ENCODE measurements at places on chromosomes 11 and 22. TPM values are rescaled to one million over a fixed set of nuclear protein-coding genes. Genes with fewer than 3 reads are reported as not detected.

- peak; percentile 32 for DNase-seq
- H3K27ac ChIP-seq: peak overlapping the region; percentile 41
- no peaks in the 10 kb centered on the region for H3K27me3 ChIP-seq
Observed at GRCh38 chr11:128399251-128400121, 187.9 kb downstream of the ETS1 start.

DNA sequence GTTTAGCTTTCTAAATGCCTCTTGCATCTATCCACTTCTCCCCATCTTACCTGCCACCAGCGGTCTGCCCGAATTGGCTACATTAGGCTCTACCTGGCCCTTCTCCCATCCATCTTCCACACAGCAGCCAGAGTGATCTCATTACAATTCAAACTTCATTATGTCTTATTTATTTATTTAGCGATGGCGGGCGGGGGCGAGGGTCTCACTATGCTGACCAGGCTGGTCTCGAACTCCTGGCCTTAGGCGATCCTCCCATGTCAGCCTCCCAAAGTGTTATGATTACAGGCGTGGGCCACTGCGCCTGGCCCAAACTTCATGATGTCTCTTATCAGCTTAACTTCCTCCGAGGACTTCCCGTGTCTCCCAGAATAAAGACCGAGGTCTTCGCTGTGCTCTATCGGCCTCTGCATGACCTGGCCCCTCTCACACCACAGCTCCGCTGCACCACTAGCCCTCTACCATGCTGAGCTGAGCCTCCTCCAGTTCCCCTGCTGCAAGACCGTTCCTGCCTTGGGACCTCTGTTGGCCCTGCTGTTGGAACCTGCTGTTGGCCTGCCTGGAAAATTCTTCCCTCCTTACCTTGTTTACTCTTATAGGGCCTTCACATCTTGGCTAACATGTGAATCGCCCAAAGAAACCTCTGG lies 870 bp upstream of the CTTN start:
- DNase-seq: peak; percentile 38
- no peaks in the 10 kb centered on the region for H3K36me3 ChIP-seq
- peaks cover 23% of the 10 kb centered on the region for H3K4me1 ChIP-seq
- no peaks in the 10 kb centered on the region for H3K27me3 ChIP-seq

DNA sequence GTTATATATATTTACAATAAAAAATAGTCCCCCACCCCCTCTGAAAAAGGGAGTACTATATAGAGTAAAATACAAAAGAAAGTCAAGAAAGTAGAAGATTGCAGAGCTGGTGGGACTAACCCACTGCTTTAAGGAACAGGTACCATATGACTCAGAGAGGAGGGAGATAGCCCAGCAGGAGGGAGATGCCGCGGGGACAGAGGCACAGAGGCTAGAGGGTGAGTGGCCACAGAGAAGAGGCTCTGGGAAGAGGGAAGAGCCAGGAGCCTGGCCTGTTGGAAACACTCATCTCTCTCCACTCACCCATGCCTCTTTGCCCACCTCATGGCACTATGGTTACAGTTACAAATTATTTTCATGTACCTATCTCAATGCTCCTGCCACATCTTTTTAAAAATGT lies 53.6 kb upstream of the LYVE1 start:
- H3K27me3 ChIP-seq: no peaks in the 10 kb centered on the region
- H3K4me3 ChIP-seq: no peak overlapping the region
- no peaks in the 10 kb centered on the region for H3K4me1 ChIP-seq
- no peak for DNase-seq

DNA sequence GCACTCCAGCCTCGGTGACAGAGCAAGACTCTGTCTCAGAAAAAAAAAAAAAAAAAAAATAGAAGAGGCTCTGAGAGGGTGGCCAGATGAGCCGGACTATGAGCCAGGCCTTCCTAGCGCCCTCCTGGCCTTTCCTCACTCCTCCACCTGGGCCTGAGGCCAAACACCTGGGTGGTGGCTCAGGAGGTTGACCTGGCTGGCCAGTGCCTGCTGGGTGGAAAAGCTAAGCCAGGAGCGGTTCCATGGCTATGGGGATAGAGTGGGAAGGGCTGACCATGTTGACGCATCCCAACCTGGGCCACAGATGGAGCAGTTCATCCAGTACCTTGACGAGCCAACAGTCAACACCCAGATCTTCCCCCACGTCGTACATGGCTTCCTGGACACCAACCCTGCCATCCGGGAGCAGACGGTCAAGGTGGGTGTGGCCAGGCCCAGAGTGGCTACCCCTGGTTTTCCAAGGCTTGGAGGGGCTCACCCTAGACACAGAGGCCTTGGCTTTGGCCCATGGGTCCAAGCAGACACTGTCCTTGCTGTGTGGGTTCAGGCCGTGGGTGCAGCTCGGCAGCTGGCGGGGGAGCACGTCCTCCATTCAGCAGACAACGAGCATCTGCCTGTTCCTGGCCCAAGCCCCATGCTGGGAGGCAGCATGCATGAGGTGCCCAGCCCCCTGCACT lies 7.6 kb downstream of the SCYL1 start:
- H3K36me3 ChIP-seq: no peaks in the 10 kb centered on the region
- no peak for DNase-seq
- H3K4me3 ChIP-seq: no peak overlapping the region
- H3K4me1 ChIP-seq: peaks cover 2% of the 10 kb centered on the region

DNA sequence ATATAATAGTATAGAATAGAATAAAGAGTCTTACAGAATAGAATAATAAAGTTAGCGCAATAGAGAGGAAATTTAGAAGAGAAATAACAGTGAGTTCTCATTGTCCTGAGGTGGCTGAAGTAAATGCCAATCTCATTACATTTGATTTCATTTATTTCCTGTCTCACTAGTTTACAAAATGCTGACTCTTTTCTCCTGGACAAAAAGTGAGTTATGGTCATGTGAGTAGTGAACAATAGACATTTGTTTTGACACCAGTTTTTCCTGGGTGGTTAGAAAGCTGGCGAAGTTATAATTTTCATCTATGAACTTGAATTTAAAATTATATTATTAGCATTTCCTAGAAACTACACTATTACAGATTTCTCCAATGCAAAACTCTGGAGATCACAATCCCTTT lies 143.7 kb downstream of the TYR start:
- H3K27ac ChIP-seq: no peak overlapping the region
- H3K36me3 ChIP-seq: no peaks in the 10 kb centered on the region
- no peak overlapping the region for H3K4me3 ChIP-seq

- H3K4me3 ChIP-seq: no peak overlapping the region
- H3K4me1 ChIP-seq: no peaks in the 10 kb centered on the region
- no peaks in the 10 kb centered on the region for H3K36me3 ChIP-seq
- DNase-seq: no peak
- no peak overlapping the region for H3K27ac ChIP-seq
- no peaks in the 10 kb centered on the region for H3K27me3 ChIP-seq
Observed at GRCh38 chr11:113275602-113276001, 38.8 kb upstream of the TTC12 start.

GRCh38 chr22:50556703-50557102 lies 6.0 kb downstream of the SYCE3 start:
- no peak for DNase-seq
- H3K27ac ChIP-seq: no peak overlapping the region
- H3K4me3 ChIP-seq: no peak overlapping the region
- no peaks in the 10 kb centered on the region for H3K4me1 ChIP-seq
- no peaks in the 10 kb centered on the region for H3K36me3 ChIP-seq
- no peaks in the 10 kb centered on the region for H3K27me3 ChIP-seq

DNA sequence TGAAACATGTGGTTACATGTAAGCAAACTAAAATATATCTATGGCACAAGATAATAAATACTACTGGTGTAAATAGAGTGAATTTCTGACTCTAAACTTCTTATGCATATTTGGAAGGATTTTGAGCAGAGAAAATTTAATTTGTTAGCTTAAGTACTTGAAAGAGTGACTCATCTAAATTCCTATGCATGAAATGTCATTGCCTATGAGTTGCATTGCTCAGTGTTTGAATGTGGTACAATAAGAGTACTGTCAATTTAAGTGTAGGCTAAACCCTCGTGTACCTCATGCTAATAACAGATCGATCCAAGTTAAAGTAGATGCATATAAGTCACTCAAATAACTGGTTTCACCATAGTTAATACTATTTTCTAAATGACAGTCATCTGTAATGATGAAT lies 5.3 kb upstream of the CARD18 start:
- no peak overlapping the region for H3K4me3 ChIP-seq
- H3K27ac ChIP-seq: no peak overlapping the region
- DNase-seq: no peak
- H3K4me1 ChIP-seq: peaks cover 5% of the 10 kb centered on the region
- H3K27me3 ChIP-seq: no peaks in the 10 kb centered on the region
- H3K36me3 ChIP-seq: no peaks in the 10 kb centered on the region

DNA sequence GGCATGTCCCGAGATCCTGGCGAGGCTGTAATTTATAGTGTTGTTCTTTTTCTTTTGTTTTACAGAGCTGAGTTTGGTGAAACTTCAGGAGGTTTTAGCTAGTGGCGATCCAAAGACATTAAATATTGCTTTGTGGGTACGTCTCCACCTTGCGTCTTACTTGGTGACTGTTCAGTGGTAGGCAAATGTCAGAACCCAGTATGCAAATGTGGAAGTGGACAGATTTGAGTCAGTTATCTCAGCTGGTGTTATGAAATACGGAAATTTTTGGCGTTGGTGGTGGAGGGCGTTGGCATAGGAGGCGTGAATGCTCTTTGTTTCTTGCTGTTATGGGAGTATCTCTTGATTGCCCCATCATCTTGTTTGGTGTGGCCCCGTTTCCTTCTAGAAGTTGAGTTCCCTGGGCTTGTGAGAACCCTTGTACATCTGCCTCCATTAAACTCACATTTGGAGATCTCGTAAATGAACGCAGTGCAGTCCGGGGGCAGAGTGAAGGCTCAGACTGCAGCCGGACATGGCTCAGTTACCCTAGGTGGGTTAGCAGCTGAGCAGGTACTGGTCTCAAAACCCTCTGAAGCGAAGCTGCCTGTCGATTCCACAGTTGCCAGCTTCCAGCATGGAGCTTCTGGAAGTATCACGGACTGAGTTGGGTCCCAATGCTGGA lies 39.9 kb downstream of the PTPRJ start:
- no peaks in the 10 kb centered on the region for H3K27me3 ChIP-seq
- no peak overlapping the region for H3K4me3 ChIP-seq
- no peaks in the 10 kb centered on the region for H3K36me3 ChIP-seq
- DNase-seq: no peak
- H3K4me1 ChIP-seq: peaks cover 19% of the 10 kb centered on the region

DNA sequence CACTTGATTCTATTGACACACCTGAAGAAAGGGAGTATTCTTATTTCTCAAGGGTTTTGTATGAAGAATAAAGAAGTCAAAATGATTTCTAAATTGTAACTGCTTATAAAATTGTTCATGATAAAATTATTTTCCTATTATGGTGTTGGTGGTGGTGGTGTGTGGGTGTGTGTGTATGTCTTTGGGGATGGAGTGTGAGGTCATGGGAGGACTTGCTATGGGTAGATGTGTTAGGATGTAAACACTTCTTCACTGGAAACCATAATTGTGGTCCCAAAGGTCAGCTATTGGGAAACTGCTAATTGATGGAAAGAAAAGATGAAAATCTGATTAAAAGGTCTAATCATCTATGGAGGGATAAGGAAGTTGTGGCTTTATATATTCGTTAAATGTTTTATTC lies 5.1 kb downstream of the TRIM22 start:
- no peak overlapping the region for H3K27ac ChIP-seq
- H3K4me3 ChIP-seq: no peak overlapping the region
- no peaks in the 10 kb centered on the region for H3K27me3 ChIP-seq
- H3K4me1 ChIP-seq: peaks cover 4% of the 10 kb centered on the region

DNA sequence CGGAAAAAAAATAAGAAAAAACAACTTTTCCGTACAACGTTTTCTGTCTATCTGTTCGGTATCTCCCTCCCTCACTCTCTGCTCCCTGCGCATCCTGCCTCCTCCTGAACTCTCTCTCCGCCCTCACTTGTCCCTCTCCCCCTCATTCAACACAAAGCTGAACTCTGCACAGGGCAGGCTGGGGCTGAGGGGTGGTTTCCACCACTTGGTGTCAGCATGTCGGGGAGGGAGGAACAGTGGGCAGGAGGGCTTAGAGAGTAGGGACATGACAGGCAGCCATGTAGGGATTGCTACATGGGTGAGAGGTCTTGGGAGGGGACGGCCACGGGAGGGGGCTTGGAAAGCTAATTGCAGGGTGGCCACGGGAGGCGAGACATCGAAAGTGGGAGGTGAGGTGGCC lies 17.6 kb downstream of the SLC22A12 start:
- H3K27me3 ChIP-seq: no peaks in the 10 kb centered on the region
- no peaks in the 10 kb centered on the region for H3K4me1 ChIP-seq
- no peak overlapping the region for H3K4me3 ChIP-seq
- no peak overlapping the region for H3K27ac ChIP-seq
- no peaks in the 10 kb centered on the region for H3K36me3 ChIP-seq

- H3K4me1 ChIP-seq: no peaks in the 10 kb centered on the region
- H3K27ac ChIP-seq: no peak overlapping the region
- DNase-seq: no peak
- no peak overlapping the region for H3K4me3 ChIP-seq
Observed at GRCh38 chr11:9219572-9219971, 45.6 kb downstream of the DENND5A start.

DNA sequence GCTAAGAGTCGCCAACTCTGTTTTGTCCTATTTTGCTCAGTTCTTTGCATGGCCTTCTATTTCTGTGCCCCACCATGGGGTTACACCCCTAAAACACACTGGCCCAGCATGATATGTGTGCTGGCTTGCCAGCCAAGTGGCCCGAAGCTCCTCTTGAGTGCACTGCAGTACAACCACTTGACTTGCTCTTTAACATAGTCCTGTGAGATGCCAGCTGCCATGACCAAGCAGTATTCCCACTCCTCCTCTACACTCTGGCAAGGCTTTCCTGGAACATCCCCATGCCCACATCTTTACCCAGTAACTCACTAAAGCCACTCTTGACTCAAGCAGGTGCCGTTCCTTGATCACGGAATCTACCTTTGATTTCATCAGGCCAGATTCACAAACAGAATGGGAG lies 102.9 kb upstream of the GAL start:
- H3K36me3 ChIP-seq: no peaks in the 10 kb centered on the region
- no peak for DNase-seq
- H3K4me1 ChIP-seq: no peaks in the 10 kb centered on the region
- H3K27me3 ChIP-seq: no peaks in the 10 kb centered on the region

The OR56A1 gene
- 0.08 TPM for total RNA-seq

The INPPL1 gene
- 47.8 TPM for total RNA-seq

The PTGDR2 gene
- 1.2 TPM for total RNA-seq

The TMEM218 gene
- total RNA-seq: 20.6 TPM

The OR51E1 gene
- total RNA-seq: 1.2 TPM

The OR52A1 gene
- not detected for total RNA-seq

The DBX1 gene
- total RNA-seq: not detected

The BCL2L13 gene
- 35.6 TPM for total RNA-seq

The MUC5AC gene
- under 0.01 TPM for total RNA-seq

The VPREB3 gene
- not detected for total RNA-seq
